Common myeloid progenitor, CD34-positive (primary cell): ENCODE measurements at places on chromosomes 16 and 17.

GRCh38 chr16:84069540-84069939 lies 26.9 kb upstream of the SLC38A8 start:
- no peak for DNase-seq

DNA sequence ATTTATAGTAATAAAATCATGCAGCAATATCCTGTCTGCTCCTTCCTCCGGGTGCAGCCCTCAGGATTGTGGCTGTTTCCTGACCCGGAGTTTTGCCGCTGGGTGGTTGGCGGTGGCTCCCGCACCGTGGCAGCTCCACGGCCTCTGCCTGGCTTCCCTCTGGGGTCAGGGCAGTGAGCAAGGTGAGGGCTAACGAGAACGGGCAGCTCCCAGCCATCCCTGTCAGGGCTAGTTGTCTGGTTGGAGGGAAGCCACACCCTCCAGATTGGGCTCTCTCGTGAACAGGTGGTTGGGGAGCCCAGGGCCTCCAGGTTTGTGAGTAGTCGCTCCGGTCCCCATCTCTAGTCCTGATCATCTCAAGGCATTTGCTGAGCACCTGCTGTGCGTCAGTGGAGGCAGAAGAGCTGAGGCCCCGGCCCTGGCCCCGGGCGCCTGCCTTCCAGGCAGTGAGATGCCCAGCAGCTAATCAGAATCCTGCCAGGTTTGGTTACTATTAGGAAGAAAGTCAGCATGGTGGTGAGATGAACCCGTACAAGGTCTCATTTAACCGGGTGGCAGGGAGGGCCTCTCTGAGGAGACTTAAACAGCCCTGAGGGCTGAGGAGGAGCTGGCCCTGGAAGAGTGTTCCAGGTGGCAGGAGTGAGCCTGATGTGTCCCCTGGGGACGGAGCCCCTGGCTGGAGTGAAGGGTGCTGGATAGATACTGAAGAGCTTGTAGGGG lies 2.3 kb upstream of the NUDT16L1 start:
- no peak for DNase-seq

GRCh38 chr16:70652322-70652721 lies 6.0 kb downstream of the IL34 start:
- no peak for DNase-seq

GRCh38 chr17:57889892-57890856 lies 40.3 kb upstream of the MRPS23 start:
- DNase-seq, result no peak

GRCh38 chr17:77869041-77869599 lies 89.4 kb upstream of the TNRC6C start:
- no peak for DNase-seq

- peak; percentile 75 for DNase-seq
These were observed 14.3 kb downstream of the RAPGEFL1 start for GRCh38 chr17:40191237-40192208.

DNA sequence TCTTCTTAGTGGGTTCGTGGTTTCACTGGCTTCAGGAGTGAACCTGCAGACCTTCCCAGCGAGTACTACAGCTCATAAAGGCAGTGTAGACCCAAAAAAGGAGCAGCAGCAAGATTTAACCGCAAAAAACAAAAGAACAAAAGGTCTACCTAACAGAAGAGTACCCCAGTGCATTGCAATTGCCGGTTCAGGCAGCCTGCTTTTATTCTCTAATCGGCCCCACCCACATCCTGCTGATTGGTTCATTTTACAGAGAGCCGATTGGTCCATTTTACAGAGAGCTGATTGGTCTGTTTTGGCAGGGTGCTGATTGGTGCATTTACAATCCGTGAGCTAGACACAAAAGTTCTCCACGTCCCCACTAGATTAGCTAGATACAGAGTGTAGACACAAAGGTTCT lies 2.0 kb upstream of the ARRB2 start:
- peak; percentile 60 for DNase-seq

GRCh38 chr16:68751160-68751559 lies 14.1 kb downstream of the CDH1 start:
- no peak for DNase-seq

- DNase-seq, result no peak
These were observed 75.8 kb downstream of the MRC2 start for GRCh38 chr17:62703261-62703775.

DNA sequence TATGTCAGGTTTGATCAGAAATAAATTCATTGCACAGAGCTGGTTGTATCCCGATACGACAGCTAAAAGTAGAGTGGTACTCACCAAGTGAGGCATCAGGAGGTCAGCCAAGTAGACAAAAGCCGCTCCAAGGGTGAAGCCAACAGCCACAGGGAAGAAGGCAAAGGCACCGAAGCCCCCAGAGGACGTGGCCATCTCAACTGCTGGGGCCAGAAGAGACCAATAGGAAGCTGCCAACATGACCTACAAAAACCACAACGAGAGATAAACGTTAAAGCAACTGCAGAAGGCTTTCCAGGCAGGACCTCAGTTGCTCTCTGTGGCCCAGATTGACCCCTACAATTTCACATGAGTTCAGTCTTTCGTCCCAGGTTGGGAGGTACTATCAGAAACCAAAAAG lies 61.0 kb downstream of the SLC39A11 start:
- no peak for DNase-seq

DNA sequence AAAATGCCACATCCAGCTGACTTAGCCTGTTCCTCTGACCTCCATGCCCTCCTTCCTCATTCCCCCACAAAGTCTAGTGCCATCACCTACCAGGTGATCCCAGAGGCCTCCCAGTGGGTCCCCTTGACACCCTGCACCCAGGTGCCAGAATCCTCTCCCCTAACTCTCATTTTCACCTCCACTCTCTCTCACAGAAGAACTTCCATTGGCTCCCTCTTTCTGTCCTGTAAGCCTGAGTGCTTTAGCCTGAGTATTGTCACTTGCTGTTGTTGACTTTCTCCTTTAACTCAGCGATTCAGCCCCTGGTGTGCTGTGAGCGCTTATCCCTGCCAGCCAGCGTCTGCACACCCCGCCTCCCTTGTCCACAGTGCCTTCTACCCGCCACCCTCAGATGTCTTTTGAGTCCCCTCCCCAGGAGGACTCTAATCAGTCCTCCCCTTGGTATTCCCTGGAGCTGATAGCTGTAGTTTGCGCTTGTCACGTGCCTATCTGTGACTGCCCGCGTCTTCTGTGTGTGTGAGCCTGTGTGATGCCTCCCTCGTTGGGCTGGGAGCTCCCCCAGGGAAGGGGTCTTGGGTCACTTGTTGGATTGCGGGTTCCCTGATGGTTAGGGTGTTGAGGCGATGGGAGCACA lies 31.9 kb downstream of the ARHGAP23 start:
- DNase-seq, result no peak

- no peak for DNase-seq
These were observed 80.8 kb upstream of the CIBAR2 start for GRCh38 chr16:85193115-85193493.
